ENCODE measurements at places on chromosomes 2 and 18.

- DNase-seq, result no peak
Observed at GRCh38 chr18:25250474-25250851, 101.5 kb downstream of the ZNF521 start.

GRCh38 chr18:6328621-6329010, 86.1 kb downstream of the L3MBTL4 start:
- no peak for DNase-seq

- DNase-seq, result no peak
Observed at GRCh38 chr2:178366412-178366811, 84.6 kb downstream of the PRKRA start.

DNA sequence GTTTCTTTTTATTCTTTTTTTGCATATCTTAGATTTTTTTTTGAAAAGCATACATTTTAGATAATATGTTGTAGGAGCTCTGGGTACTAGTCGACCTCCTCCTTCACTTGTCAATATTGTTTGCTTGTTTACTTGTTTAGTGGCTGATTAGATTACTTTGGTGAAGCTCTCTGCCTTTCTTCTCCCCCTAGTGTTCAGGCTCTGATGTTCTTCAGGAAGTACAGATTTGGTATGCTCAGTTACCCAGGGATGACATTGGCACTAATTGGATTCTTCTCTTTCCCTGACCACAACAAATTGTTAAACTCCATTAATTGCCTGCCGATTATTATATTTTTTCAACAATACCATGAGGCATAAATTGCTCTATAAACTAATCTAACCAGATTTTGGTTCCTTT, 491.2 kb downstream of the SUCLG1 start:
- DNase-seq, result no peak

DNA sequence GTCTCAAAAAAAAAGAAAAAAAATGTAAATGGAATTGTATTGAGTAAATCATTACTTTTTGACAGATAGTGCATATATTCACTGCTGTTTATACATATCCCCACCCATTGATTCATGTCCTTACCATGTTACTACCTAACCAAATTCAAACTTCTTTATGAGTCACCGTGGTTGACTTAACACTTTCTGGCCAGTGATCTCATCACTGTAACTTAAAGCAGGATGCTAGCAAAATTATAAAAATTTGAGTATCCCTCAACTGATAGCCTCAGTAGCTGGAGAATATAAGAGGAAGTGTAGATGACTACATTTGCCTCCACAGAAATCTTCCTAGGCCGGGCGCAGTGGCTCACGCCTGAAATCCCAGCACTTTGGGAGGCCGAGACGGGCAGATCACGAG, 13.4 kb downstream of the CNOT9 start:
- no peak for DNase-seq
